ENCODE measurements at places on chromosomes 12 and 14. TPM values are rescaled to one million over a fixed set of nuclear protein-coding genes. Genes with fewer than 3 reads are reported as not detected.
A peak's percentile ranks its signal among the peaks of the same experiment; 100 is the strongest.

DNA sequence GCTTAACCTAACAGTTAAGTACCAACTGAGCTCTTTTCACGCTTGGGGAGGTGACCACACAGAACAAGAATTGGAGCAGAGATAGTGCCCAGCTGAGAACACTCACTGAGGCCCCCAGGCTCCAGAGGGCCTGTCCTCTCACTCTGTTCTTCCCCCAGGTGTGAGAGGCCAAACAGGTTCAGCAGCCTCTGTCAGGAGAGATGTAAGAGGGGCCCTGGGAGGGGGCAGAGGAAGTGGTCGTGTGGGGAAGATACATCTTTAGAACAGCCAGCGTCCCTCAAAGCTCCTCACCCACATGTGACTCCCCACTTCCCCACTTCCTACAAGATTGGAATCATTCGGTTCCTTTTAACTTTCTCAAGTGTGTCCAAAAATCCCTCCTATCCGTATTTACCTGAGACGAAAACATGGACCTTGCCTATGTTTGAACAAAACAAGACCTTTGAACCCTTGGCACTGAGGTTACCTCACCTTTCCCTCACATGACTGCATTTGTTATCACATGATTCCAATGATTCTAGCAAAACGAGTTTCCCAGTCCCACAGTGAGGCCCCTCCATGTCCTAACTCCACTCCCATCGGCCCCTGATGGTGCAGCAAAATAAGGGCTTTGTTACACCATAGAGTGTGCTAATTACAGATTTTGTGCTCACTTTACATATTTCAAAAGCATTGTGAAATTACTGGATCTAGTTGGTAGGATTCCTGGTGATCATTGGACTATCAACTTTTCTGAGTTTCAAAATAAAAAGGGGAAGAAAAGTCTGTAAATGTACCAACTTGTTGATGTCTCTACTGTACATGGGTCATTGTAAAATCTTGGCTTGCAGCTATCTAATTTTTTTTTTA is 40.0 kb upstream of the PAPOLA start:
- no peak for DNase-seq

GRCh38 chr14:71235875-71236274 is 328.6 kb downstream of the PCNX1 start:
- DNase-seq = peak; percentile 17

GRCh38 chr12:46159309-46159901 is 109.4 kb downstream of the SLC38A1 start:
- no peak for DNase-seq

DNA sequence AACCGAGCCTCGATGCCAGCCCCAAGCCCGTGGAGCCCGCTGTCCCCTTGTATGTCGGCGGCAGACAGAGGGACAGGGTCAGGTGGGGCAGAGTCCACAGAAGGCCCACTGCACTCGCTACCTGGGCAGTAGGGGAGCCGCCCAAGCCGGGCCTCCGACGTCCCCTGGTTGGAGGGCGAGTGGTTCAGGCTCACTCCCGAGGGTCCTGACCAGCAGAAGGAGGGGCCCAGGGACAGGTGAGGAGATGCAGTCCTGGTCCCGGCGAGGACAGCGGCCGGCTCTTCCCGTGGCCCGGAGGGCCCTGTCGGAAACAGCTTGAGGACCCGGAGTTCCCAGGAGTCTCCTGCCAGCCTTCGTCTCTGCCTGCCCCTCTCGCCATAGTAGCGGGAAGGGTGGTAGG is 216.7 kb upstream of the SFSWAP start:
- DNase-seq = no peak

GRCh38 chr12:116601933-116602810 is 43.0 kb downstream of the MAP1LC3B2 start:
- DNase-seq = no peak

GRCh38 chr12:132432721-132433577 is 57.0 kb upstream of the FBRSL1 start:
- DNase-seq = no peak

GRCh38 chr14:76705214-76705613 is 56.1 kb upstream of the VASH1 start:
- no peak for DNase-seq

DNA sequence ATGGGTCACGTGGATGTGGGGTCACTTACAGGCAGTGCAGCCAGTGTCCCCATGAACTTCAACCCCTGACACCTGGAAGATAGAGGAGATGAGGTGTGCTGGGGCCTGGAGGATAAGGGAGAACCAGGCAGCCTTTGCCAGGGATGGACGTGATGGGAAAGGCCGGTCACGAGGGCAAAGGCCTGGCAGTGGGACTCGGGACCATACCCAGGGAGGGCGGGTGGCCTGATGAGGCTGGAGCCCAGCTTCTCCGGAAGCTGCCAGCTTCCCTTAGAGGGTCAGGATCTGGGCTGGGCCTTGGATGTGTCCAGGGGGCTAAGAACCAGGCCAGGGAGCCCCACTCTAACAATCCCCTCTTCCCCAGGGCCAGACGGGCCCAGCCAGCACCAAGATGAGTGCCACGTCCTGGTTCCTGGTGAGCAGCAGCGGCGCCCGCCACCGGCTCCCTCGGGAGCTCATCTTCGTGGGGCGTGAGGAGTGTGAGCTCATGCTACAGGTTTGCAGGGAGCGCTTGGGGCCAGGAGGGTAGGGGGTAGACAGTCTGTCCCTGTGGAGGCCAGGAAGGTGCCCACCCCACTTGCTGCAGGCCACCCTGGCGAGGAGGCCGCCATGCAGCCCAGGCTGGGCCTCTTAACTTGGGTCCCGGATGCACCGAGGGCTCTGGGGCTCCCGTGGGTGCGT is 3.1 kb downstream of the CEP170B start:
- no peak for DNase-seq

GRCh38 chr14:89587136-89587420 is 170.0 kb upstream of the FOXN3 start:
- DNase-seq = no peak

DNA sequence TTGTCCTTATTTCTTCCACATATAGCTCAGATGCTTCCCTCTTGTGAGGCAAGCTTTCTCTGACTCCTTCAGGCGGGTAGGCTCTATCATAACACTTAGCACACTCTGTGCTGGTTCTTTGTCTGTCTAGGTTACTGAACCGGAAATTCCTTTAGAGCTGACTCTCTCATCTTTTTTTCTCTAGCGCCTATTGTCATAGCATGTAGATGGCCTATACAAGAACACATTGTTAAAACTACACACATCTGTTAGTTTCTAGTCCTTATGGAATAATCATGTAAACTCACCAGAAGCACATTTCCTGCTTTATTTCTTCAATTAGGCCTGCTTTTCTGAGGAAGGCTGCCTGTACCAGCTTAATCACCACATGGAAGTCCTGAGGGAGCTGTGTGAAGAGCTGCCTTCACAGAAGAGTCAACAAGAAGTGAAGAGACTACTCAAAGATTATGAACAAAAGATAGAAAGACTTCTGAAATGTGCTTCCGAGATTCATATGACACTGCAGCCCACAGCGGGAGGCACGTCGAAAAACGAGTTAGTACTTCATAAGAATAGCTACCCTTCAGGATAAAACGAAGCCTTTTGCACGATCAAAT is 143.9 kb downstream of the SYNE2 start:
- peak; percentile 18 for DNase-seq

DNA sequence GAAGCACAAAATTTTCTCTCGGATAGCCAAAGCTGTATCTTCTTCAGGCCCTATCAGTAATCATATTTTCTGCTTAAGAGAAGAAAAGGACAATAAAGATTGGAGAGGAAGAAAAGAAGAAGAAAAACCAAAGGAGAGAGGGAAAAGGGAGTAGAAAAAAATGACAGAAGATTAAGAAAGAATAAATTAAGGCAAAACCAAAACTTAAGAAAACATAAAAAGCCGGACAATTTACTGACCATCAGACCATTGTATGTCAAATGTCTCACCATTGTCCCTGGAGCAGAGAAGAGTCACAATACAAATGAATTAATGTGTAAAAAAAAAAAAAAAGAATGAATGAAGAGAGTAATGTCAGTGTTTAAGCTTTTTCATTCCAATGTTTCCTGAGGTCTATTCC is 1274.8 kb downstream of the FSCB start:
- DNase-seq = no peak

GRCh38 chr12:1288333-1288732 is 297.3 kb downstream of the ERC1 start:
- DNase-seq = no peak

- DNase-seq = peak; percentile 54
These were observed 3.6 kb downstream of the ISCU start for GRCh38 chr12:108565976-108566375.

DNA sequence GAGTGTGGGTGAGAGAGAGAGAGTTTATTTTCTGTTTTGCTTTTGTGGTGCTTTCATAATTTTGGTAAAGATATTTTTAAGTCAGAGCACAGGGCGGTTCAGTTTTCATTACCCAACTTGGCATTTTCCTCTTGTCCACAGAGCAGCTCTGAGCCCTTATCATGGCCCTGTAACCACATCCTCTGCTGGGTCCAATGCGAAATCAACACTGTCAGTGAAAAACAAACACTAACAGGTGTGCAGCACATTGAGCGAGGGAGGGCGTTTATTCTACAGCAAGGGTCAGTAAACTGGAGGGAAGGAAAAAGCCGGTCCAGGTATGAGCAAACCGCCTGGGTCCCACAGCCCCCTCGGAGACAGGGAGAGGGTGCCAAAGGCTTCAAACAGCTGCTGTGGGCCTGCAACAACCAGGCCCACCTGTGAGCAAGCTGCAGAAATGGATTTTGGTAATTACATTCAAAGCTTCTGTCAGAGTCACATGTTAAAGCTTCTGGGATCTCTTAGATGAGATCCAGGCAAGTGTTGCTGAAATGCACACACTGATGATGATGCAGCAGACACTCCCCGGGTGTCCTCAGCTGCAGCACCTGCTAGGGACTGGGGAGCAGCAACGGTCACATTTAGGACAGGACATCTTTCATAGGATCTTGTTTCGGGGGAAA is 132.7 kb upstream of the DYRK2 start:
- peak; percentile 69 for DNase-seq

DNA sequence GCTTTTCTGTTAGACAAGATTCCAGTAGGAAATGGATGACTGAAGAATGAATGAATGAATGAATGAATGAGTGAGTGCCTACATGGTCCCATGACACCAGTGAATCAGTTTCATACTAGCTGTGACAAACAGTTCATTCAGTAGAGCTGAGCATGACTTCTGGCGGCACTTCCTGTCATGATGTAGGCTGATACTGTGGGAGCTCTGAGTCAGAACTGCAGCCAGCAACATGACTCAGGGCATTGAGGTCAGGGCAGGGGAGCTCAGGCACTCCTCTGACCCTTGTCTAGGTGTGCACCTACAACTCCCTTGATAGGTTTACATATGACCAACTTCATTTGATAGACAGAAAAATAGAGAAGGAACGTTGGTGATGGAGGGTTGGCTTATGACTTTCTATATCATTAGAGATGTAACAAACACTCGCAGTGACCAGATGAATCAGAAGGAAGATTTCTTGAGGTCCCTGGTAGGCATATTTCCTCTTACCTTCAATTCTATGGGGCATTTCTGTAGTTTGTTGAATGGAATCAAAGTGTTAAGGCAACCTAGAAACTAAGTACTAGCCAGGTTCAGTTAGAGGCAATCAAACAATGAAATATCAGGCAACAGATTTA is 139.3 kb upstream of the ARHGAP5 start:
- DNase-seq = peak; percentile 82

GRCh38 chr12:6177642-6178358 is 22.4 kb upstream of the CD9 start:
- DNase-seq = no peak

GRCh38 chr12:107631715-107632114 is 53.9 kb upstream of the PWP1 start:
- DNase-seq = no peak

DNA sequence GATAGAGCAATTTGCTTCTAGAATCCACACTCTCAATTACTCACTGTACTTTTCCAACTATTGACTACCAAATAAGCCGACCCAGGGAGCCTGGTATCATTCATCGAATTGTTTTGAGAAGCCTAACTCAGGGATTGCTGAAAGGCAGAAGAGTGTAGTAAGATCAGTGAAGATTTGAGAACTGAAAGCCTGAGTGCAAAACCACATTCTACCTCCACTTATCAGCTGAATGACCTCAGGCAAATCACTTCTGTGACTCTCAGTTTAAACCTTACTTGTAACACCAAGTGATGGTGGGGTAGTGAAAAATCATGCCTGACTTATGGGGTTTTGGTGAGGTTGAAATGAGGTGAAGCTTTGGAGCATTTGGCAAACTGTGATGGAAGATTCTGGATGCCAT is 126.1 kb upstream of the MAX start:
- DNase-seq = no peak

DNA sequence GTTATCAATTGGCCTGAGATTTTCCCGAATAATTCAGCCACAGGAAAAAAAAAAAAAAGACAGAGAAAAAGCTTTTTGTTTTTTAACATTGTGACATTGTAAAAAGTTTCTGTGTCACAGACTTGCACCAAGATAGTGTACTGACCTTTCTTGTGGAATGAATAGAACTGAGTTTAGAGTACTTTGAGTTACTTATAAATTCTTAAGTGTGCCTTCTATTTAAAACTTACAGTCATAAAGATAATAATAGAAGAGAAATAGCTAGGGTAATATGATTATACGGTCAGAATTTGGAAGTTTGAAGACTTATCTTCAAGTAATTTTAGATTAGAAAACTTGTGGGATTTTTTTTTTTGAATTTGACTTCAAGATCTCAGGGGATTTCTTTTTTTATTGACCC is 88.8 kb downstream of the FGD4 start:
- DNase-seq = no peak

GRCh38 chr12:104446646-104447421 is 9.9 kb upstream of the CHST11 start:
- no peak for DNase-seq

DNA sequence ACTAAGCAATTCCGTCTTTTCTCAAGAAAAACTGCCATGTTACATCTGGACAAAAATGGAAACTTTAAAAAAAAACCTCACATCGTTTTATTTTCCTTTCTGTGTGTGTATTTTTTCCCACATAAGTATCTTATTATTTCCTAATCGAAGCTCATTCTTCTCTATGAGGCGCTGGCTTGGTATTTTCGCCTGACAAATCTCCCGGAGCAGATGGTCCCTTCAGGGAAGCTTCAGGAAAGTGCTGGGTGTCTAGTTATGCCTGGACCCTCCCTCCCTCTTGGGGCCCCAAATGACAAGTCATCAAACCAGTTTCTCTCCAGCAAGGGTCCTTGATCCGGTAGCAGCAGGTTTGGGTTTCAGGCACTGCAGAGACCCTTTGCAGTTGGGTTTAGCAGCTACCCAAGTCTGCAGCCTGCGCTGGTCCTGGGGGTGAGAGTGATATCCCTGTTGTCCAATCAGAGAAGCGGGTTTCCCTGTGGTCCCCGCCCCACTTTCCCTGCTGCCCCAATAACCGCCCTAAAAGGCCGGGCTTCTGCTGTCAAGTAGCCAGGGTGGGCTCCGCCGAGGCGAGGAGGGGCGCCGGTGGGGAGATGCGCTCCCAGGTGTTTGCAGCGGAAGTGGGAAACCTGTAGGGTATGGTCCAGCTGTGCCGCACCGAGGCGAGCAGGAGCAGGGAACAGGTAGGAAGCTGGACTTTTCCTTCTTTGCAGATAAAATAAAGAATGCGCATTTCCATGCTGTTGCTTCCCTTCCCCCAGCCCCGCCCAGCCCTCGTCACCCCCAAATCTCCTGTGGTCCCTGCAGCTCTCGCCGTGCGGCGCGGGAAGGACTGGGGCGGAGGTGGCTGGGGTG is at the start of gene CNTN1:
Gene CNTN1 (plus strand): TSS at position 527 of the 852 bp plus-strand sequence.
- peak; percentile 6 for DNase-seq

- no peak for DNase-seq
These were observed 13.4 kb downstream of the FUT8 start for GRCh38 chr14:65425885-65426284.

KRT74 gene
- total RNA-seq = not detected

GPX2 gene
- total RNA-seq = not detected

GLIPR1L2 gene
- 0.25 TPM for total RNA-seq

EPYC gene
- 0.39 TPM for total RNA-seq

GMFB gene
- 69.4 TPM for total RNA-seq

SRRM4 gene
- total RNA-seq = 0.46 TPM

All from astrocyte (in vitro differentiated cells and primary cell).